EL (cell line): ENCODE measurements at places on chromosomes 3 and 15.

GRCh38 chr3:134357914-134358811 is 16.1 kb downstream of the AMOTL2 start:
- peak; percentile 99 for DNase-seq

DNA sequence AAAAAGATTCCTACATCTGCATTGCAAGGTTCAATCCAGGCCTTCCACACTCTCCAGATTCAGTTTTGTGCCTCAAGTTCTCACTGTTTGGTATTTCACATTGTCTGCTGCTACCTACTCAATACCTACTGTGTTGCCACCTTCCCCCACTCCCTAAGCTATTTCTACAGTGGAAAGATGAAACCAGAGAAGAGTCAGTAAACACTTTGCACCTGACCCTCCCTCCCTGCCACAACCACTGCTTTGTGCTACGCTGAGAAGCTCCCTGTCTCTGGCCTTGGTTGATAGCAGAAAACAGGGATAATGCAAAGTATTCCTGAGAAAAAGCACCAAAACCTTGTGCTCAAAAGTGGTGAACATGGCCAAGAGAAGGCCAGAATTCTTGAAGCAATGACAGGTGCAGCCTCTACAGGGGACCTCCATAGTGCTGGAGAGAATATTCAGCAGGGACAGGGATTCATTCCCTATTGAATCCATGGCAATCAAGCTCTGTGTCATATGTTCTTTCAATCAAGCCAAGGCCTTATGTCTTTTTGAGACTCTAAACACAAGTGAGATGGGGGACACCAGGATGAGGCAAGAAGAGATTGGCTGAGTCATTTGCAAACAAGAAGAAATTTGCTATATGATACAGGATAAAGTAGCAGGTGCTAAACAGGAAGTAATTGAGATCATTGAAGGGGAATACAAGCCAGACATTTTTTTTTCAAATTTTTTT is 83.5 kb upstream of the LIPC start:
- no peak for DNase-seq

GRCh38 chr15:41133454-41133853 is 17.4 kb upstream of the INO80 start:
- DNase-seq = no peak

DNA sequence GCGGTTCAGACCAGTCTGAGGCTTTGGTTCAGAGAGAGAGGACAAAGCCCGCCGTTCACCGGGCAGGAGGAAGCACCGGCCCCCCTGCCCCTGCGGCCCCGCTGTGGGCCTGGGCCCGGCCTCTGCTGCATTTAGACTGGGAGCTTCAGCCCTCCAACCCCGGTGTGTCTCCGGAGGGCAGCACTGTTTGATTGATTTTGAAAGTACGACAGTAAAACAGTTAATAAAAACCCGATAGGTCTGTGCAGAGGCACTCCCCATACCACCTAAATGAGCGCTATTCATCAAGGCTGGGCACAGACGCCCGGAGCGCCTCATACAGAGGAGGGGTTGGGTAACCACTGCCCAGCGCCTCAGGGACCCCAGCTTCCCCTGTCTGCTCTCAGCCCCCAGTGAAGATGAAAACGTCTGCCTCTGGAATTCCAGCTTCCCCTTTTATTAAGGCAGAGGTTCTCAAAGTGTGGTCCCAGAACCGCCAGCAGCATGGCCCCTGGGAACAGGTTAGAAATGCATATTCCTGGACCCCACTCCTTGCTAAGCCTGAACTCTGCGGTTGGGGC is 256.7 kb upstream of the TLE3 start:
- DNase-seq = no peak

GRCh38 chr15:39018966-39019365 is 454.4 kb upstream of the RASGRP1 start:
- DNase-seq = no peak

- DNase-seq = no peak
These were observed 74.6 kb downstream of the TRIM42 start for GRCh38 chr3:140752499-140752898.

DNA sequence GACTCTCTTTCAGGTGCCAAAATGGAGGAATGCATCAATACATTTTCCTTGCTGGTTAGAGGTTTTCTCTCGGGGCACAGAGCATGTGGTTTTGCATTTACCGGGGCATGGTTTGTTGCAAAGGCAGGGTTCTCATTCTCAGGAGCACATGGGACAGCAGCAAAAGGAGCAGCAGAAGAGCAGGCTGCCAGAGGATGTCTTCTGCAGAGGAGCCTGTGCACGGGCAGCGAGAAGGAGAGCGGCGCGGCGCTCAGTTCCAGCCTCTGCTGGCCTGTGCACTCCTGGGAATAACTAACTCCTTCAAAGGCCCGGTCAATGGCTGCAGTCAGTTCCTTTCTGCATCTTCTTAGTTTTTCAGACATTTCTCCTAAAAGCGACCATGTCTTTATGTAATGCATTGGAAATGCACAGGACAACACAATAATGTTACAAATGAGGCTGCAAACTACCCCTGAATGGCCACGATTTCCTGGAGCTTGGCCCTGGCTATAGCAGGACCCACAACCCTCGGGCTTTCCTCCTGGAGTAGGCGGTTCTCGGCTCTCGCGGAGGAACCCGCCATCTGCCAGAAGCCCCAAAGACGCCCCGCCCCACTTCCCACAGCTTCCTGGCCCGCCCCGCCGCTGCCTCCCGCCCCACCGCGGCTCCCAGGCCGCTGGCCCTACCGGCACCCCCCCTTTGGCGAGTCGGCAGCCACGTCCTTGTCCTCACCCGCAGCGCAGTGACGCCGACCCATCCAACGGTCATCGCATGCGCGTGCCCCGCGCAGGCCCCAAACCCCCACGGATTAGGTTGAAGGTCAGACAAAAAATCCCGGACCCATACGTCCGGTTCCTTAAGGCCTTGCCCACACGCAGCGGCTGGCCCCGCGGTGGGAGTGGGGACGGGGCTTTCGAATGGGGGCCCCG is at the start of gene C3orf62:
C3orf62 (minus strand) TSS at position 758 of the 908 bp plus-strand sequence; CDS start at position 398, 360 bp downstream.
- DNase-seq = peak; percentile 85

- no peak for DNase-seq
These were observed 1.3 kb downstream of the TNK2 start for GRCh38 chr3:195906865-195907683.

DNA sequence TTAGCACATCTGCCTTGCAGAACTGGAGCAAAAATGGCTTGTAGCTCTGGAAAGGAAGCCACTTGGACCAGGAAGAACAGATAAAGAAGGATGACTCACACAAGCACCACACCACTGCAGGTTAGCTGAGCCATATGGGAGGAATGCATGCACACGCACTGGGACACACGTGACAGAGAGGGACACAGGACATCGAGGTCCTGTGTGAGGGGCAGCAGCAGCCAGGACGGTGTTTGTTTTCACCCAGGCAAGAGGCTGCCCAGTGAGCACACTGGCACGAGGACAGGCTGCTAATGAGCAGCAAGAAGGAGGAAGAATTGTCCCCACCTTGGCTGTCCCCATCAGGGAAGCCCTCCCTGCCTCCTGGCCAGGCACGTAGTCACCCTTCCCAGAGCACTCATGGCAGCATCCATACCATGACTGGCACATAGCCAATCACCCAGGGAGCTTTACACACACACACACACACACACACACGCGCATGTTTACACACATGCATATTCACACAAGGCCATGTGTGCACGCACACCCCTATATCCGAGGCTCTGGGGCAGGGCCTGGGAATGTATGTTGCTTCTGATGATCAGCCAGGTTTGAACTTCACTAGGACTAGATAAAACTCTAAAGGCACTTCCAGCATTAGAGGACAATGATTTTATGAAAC is 24.0 kb upstream of the SPTBN5 start:
- DNase-seq = peak; percentile 79

GRCh38 chr15:32028921-32029320 is 1.4 kb upstream of the CHRNA7 start:
- DNase-seq = no peak

- DNase-seq = no peak
These were observed 212.2 kb upstream of the TP63 start for GRCh38 chr3:189419038-189419437.

DNA sequence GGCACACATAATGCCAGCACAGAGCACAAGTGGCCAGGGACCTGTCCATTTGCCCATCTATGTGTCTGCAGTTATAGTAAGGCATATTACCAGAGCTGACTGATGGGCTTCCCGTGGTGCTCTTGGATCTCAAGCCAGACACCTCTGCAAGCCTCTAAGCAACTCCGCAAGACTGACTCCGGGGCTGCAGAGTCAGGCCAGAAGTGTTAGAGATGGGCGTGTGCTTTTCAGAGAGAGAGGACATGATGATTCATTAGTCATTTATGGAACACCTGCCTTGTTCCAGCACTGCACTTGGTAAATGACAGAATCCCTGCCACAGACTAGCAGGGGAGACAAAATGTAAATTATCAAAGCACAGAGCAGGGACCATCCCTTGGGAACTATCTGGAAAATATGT is 559.0 kb downstream of the PDCD6IP start:
- no peak for DNase-seq

DNA sequence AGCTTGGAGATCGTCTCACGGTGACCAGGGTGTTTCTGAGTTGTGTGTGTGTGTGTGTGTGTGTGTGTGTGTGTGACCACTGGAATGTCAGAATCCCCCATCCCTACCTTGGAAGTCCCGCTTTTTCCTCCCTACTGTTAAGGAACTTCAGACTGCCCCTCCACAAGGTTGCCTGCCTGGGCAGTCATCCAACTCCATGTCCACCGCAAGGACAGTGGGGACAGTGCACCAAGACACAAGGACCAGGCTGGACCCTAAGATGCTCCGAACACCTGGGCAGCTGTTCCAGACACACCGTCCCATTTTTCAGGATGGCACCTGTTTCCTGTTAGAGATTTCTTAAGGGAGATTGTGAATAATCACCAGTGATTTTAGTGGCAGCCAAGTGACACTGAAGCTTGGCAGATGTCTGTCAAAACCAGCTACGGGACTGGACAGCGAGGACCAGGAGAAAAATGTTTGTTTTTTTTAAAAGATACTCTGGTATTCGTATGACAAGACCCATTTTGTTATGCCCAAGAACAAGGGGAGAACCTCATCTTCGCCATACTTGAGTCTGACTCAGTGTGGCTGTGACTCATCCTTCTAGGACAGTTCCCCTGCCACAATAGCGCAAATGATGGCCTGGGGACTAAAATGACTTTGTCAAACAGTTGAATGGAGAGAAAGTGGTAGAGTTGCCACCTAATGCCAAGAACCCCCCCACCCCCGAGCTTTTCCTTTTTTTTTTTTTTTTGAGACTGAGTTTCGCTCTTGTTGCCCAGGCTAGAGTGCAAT is 15.5 kb downstream of the PAQR9 start:
- DNase-seq = peak; percentile 60

DNA sequence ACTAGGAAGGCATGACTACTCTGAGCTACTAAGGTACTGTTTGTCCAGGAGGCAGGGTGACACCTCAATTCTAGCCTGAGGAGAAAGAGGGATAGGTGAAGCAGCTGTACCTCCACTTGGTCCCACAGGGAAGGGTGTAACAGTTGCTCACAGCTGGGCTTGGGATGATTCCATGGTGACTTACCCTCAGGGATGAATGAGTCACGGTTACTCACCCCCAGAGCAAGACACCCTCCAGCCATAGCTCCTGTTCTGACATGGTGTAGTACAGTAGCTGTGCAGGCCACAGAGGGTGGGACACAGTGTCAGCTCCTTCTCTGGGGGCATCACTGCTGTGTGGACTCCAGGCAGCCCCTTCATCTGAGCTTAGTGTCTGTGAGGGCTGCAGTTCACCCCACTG is 868.6 kb upstream of the SEMA6D start:
- DNase-seq = peak; percentile 0

DNA sequence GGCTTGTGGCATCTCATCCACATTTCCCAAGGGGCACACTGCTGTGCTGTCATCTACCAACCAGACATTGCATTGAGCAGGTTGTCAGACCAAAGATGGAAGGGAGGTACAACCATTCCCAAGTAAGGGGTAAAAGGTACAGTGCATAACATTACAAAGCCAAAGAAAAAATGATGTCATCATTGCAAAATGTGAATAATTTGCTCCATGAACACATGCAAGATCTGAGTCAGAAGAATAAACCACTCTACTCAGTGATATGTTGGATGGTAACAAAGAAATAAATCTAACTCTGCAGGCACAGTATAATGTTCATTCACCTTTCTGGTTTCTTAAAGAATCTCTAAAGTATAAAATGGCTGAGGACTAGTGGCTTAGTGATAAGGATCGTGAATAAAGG is 202.7 kb downstream of the MAGI1 start:
- DNase-seq = peak; percentile 63
